ENCODE measurements at places on chromosomes 3 and 15.

DNA sequence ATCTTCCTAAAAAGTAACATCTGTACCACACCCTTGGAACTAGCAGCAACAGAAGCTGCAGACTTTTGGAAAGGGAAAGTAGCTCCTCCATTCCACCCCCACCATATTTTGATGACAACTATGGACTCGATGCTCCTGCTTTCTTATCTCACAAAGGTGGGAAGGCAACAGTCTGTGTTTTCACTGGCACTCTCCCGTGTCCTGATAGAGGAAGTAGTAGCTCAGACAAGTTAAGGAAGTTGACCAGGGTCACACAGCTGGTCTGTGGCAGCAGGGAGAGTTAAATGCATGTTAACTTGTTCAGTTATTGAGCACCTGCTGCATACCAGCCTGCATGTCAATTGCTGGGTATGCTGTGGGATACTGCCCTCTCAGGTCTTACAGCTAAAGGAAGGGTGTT, 33.1 kb downstream of the BHLHE40 start:
- no peak for DNase-seq

DNA sequence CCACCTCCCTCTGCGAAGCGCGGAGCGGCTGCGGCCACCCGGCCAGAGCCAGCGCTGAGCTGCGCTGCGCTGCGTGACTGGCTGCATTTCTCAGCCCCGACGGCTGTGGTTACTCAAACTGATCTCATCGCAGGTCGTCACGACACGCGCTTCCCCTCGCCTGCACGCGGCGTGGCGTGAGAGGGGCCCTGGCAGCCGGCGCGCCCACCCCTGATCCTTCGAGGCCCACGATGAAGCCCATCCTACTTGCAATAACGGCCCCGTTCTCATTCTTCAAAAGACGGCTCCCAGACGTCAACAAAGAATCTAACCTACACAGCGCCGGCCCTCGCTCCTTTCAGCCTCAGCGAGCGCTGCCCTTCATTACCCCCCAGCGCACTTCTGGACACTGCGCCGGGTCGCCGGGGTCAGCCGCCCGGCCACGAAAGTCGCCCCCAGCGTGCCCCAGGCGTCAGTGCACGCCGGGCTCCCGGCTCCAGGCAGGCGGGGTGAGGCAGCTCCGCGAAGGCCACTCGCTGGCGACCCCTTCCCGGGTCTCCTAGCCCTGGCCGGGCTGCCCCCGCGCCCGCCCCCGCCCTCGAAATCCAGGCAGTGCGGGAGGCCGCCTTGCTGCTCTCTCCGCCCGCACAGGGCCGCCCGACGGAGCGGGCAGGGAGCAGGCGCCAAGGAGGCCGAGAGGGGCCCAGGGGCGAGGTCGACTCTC, 9.9 kb upstream of the LEKR1 start:
- no peak for DNase-seq

- no peak for DNase-seq
These were observed 19.5 kb downstream of the PPCDC start for GRCh38 chr15:75042730-75043508.

GRCh38 chr3:21752749-21753347, 1.8 kb upstream of the ZNF385D start:
- peak; percentile 30 for DNase-seq

DNA sequence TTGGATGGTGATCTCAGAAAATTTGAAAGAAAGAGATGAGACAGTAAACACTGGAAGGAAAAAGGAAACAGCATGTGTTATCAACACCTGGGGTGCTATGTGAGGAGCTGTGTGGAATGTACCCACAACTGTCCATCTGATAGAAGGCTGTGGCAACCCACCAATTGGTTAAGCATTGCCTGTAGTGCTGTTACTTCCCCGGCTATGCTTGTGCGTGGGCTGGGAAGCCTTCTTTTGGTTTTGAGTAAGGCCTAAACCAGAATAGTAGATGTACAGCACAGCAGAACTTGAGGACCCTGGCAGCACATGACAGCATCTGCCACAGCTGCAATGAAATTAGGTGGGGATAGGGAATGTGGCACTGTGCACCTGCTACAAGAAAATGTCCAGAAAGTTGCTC, 184.5 kb downstream of the FHIT start:
- DNase-seq, result no peak

DNA sequence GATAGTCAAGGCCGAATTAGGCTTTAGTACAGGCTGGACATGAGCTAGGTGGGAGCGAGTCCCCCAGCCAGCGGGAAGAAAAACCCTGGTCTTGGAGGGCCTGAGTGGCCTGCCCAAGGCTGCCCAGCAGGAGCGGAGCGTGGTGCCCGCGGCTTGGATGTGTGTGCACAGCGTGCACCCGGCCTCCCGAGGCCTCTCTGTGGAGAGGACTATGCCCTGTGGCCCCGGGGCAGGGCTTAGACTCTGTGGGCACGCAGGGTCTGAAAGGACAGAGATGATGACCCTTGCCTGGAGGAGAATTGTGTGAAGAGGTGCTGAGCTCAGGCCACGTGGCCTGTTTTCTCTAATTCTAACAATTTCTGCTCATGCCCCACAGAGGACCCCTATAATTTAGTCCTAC, 124.6 kb upstream of the IQSEC1 start:
- DNase-seq, result no peak

GRCh38 chr3:81910244-81910852, 148.9 kb upstream of the GBE1 start:
- DNase-seq, result peak; percentile 16

DNA sequence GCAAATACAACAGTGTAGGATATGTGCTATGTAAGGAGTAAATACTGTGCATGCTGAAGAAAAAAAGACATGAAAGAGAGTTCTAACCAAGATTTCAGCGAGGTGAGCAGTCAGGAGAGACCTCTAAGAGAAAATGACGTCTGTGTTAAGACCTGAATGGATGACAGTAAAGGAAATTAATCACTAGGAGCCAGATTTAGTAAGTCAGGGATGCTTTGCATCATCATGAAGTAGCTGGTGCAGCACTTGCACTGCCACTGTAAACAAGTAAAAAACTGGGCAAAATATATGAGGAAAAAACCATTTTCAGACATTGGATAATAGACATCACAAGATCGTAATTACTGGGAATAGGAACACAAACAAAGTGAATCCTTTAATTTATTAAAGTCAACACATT, 32.6 kb downstream of the RTP4 start:
- no peak for DNase-seq

GRCh38 chr3:39156421-39156820, 3.0 kb upstream of the CSRNP1 start:
- DNase-seq, result no peak

GRCh38 chr3:176590722-176591121, 606.6 kb downstream of the TBL1XR1 start:
- DNase-seq, result no peak

DNA sequence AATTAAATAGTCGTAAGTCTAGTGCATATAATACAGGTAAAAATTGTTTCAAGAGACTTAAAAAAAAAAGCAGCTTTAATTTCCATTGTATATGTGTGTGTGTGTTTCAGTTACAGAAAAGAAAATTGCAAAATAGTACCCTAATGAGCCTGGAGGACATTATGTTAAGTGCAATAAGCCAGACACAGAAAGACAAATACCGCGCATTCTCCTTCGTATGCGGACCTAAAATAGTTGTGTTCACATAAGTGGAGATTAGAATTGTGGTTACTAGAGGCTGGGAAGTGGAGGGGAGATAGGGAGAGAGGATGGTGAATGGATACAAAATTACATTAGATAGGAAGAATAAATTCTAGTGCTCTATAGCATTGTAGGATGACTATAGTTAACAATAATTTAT, 3.6 kb downstream of the MESD start:
- no peak for DNase-seq

DNA sequence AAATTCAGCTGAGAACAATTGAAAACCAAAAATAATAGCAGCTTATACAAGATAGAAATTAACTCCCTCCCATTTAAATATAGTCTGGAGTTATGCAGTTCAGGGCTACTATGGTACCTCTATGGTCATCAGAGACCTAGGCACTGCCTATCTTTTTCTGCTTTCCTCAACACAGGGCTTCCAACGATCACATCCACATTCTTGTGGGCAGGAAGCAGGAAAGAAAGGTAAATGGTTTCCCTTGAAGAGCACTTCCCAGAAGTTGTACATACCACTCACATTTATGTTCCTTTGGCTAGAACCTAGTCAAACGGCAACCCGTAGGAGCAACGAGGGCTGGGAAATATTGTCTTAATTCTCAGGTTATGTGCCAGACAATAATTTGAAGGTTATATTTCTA, 197.7 kb upstream of the PRICKLE2 start:
- no peak for DNase-seq

- no peak for DNase-seq
These were observed 2.7 kb downstream of the ADAMTS7 start for GRCh38 chr15:78808550-78808949.

GRCh38 chr3:34140616-34141015, 342.2 kb downstream of the PDCD6IP start:
- DNase-seq, result no peak

DNA sequence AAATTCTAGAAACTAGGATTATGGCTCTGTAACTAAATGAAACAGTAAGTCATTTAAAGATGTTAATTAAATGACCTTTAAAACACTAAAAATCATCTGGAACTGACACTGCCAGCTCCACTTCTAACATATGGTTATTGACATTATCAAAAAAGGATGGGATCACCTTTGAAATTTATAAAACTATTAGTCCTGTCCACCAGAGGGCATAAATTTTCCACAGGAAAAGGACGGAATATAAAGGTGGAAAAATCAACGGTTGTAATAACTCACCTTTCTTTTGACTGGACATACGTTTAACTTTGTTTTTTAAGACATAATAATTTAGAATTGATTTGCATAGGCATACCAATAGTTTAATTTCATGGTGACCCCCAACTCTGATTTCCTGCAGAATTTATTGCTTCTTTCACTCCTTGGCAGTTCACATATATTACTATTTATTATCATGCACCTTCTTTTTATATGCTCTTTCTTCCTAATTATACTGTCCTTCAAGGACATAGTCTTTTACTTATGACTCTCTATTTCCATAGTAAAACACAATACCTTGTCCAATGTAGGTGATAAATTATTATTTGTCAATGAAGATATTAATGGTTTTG, 345.7 kb downstream of the CADM2 start:
- DNase-seq, result no peak

DNA sequence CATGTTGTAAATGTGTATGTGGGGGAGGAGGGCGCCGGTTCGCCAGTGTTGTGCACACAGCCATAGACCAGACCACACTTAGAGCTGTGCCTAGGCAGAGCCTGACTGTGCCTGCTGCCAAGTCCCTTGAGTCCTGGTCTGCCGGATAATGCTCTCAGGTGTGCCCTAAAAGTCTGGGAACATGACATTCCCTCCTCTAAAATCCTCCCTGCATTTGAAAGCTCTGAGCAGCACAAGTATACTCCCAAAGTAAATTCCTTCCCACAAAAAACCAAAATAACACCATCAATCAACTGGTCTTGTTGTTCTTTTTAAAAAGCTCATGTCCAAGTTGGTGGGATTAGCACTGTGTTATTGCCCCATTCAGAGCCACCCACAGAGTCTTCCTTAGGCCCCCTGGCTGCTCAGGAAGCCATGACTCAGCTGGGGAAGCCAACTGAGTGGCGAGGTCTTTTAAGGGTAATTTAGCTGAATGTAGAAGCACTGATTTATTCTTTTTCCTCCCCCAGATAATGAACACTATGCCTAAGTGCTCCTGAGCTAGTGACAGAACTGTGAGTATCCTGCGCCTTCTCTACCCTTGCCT, 147.8 kb upstream of the MCTP2 start:
- peak; percentile 25 for DNase-seq

DNA sequence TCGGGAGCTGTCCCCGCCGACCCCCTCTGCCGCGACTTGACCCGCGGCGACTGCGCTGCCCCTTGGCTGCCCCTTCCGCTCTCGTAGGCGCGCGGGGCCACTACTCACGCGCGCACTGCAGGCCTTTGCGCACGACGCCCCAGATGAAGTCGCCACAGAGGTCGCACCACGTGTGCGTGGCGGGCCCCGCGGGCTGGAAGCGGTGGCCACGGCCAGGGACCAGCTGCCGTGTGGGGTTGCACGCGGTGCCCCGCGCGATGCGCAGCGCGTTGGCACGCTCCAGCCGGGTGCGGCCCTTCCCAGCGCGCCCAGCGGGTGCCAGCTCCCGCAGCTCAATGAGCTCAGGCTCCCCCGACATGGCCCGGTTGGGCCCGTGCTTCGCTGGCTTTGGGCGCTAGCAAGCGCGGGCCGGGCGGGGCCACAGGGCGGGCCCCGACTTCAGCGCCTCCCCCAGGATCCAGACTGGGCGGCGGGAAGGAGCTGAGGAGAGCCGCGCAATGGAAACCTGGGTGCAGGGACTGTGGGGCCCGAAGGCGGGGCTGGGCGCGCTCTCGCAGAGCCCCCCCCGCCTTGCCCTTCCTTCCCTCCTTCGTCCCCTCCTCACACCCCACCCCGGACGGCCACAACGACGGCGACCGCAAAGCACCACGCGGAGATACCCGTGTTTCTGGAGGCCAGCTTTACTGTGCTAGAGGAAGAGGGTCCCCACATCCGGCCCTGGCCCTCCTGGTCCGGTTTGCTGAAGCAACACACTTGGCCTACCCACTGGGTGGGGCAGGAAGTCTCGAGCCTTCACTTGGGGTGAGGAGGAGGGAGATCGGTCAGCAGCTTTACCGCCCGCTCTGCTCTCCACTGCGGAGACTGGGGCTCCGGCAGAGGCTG, at the start of gene RASSF1:
TSS of gene RASSF1 (minus strand) at position 389 of the 882 bp plus-strand sequence. CDS start at position 358, 31 bp downstream.
- no peak for DNase-seq

DNA sequence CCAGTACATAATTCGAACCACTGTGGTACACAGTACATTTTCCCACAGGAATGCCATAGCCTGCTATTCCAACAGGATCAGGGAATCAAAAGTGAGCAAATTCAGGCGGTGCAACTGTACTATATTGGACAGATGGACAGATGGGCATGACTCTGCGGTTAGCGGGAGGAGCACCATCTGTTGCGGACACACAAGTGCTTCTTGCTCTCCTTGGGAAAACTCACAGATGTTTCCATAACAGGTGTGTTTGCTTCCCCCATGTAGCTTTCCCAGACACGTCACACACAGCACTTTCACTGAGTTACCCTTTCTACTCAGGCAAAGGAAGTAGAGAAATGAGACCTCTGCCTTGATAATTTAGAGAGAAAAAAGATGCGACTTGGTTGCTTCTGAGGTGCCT, 325.1 kb upstream of the THBS1 start:
- DNase-seq, result no peak

DNA sequence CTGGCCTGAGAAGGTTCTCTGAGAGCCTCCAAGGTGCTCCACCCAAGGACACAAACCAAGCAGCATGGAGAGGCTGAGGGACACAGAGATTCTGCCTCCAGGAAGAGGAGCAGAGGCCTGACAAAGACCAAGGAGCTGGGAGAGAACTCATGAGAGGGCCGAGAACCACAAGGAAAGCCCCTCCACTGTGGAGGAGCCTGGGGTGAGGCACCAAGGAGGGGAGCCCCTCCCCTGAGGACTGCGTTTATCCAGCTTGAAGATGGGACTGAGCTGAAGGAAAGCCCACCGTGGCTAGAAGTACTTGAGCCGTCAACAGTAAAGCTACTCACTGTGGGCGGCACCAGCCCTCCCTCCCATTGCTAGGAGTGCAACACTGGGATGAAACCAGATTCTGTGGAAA, 63.1 kb upstream of the MEF2A start:
- DNase-seq, result no peak

GRCh38 chr3:187810021-187810446, 64.8 kb upstream of the BCL6 start:
- DNase-seq, result no peak
